ENCODE measurements at places on chromosomes 11 and 22.
A peak's percentile ranks its signal among the peaks of the same experiment; 100 is the strongest.

DNA sequence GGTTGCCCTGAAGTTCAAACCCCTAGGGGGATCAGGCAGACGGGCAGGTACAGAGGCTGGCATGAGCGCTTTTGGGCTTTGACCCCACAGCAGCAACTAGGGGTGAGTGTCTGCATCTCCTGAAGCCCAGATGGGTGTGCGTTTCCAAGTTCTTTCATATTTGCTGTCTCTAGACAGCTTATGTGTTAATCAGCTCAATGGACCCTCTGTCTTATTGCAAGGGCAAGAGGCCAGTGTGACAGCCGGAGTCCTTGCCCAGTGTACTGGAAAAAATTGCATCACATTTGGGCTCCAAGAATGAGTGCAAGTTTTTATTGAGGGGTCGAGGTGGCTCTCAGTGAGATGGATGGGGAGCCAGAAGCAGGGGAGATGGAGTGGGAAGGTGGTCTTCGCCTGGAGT lies 1863.7 kb upstream of the RAG2 start:
- no peak for DNase-seq

GRCh38 chr22:17164392-17165024 lies 5.4 kb upstream of the HDHD5 start:
- peak; percentile 79 for DNase-seq

DNA sequence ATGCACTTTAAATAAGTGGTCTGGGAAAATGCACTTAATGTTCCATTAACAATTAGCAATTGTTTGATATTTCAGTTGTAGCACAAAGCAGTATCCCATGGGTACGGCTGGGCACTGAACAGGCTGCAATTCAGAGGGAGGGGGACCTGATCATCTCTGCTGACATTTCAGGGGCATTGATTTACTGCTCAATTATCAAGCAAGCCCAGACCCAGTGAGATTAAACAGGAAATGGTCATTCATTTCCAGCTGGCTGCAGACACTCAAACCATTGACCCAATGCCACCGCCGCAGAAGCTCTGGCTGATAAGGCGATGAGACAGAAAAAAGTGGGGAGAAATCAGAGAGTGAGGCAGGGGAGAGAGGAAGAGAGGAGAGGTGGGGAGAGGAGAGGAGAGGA lies 1.2 kb downstream of the GPR83 start:
- DNase-seq, result no peak

- DNase-seq, result no peak
Observed at GRCh38 chr11:107830915-107831540, 27.6 kb downstream of the SLC35F2 start.

DNA sequence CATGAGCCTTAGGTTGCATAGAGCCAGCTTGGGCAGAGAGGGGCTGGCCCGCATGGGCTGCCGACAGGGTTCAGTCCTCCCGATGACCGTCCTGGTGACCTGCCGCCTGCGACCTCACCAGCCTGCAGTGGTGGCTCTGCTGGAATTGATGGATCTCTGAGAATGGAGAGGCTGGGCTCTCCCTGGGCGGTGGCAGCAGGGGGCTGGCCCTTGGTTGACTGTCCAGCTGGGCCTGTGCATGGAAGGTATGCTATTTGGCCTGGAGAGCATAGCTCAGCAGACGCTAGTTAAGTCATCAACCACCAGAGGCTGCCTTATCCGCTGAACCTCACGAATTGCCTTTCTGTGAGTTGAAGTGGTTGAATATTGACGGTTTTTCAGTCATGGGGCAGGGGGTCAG lies 19.7 kb downstream of the GRAMD4 start:
- no peak for DNase-seq

GRCh38 chr11:71486320-71486719 lies 33.3 kb downstream of the NADSYN1 start:
- no peak for DNase-seq
